ENCODE measurements at places on chromosomes 16 and 17.
A peak's percentile ranks its signal among the peaks of the same experiment; 100 is the strongest.

- peak; percentile 15 for DNase-seq
Observed at GRCh38 chr16:55944377-55944802, 69.2 kb upstream of the CES5A start.

- DNase-seq = no peak
Observed at GRCh38 chr17:27473190-27473747, 17.0 kb downstream of the KSR1 start.

- DNase-seq = no peak
Observed at GRCh38 chr16:87956098-87956364, 4.8 kb downstream of the BANP start.

- DNase-seq = no peak
Observed at GRCh38 chr16:57801809-57802340, 416 bp downstream of the KIFC3 start.

DNA sequence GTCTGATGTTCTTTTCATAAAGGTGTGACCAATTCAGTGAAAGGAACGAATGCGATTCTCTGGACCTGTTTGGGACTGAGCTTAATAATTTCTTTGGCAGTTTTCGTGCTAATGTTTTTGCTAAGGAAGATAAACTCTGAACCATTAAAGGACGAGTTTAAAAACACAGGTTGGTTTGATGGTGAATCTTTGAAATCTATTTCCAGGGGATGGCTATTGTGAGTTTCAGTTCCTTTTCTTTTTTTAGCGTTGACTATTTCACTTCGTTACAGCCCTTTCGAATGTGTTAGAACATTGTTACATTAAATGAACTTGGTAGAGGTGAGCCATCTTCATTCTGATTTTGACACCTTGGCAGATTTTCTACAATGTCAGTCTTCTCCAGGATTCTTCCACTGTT, 1.2 kb downstream of the TNFRSF17 start:
- no peak for DNase-seq

GRCh38 chr17:8462564-8462963, 26.9 kb downstream of the NDEL1 start:
- no peak for DNase-seq

DNA sequence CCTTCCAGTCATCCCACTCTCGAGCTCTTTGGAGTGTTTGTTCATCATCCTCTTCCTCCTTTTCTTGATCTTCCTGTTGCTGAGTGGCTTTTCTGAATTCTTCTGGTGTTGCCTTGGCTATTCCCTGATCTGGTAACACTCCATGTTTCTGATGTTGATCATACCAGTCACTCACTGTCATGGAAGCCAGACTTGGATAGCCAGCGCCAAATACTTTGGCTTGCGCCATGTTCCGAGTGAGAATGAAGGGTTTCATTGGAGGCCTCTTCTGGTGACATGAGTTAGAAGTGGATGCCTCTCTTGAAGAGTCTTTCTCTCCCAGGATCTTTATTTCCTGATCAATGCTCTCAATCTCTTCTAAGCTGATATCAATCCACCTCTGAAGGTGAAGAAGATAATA, 31.2 kb downstream of the TEX14 start:
- no peak for DNase-seq
